ENCODE measurements at places on chromosomes 5 and 9.

DNA sequence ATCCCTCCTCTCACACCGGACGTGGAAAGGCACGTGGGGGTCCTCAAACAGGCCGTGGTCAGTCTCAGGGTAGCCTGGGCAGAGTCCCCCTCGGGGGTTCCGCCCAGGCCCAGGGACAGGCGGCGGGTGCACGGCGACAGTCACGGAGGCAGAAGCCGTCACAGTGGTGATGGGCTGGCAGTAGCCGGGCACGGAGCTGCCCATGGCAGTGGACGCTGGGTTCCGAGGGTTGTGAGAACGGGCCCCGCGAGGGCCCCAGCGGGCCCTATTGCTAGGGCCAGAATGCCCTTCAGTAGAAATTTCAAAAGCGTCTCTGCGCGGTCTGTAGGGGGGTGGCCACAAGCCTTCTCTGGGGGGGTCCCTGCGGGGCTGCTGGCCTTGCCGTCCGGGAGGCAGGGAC lies 69.8 kb downstream of the PTCH1 start:
- DNase-seq = no peak

- no peak for DNase-seq
These were observed 381.1 kb downstream of the RASEF start for GRCh38 chr9:82681809-82682208.

DNA sequence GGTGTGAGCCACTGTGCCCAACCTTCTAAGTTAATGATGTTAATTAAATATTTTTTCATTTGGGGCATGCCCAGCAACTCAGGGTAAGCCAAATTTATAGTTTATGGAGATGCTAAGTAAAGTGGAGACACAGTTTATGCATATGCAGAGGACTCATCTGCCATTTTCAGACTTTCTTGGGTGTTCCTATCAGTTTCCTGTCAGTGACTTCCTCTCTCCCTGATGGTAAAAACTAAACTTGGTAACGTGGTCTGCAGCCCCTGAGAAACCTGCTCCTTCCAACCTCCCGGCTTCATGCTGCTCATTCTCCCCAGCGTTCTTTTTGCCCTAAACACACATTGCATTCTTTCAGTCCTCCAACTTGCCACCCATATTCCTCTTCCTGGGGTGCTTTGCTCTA lies 48.4 kb upstream of the TUT7 start:
- DNase-seq = no peak

GRCh38 chr9:105172436-105172835 lies 72.0 kb upstream of the SLC44A1 start:
- DNase-seq = no peak

- no peak for DNase-seq
These were observed 85.7 kb downstream of the LMX1B start for GRCh38 chr9:126699401-126699881.

DNA sequence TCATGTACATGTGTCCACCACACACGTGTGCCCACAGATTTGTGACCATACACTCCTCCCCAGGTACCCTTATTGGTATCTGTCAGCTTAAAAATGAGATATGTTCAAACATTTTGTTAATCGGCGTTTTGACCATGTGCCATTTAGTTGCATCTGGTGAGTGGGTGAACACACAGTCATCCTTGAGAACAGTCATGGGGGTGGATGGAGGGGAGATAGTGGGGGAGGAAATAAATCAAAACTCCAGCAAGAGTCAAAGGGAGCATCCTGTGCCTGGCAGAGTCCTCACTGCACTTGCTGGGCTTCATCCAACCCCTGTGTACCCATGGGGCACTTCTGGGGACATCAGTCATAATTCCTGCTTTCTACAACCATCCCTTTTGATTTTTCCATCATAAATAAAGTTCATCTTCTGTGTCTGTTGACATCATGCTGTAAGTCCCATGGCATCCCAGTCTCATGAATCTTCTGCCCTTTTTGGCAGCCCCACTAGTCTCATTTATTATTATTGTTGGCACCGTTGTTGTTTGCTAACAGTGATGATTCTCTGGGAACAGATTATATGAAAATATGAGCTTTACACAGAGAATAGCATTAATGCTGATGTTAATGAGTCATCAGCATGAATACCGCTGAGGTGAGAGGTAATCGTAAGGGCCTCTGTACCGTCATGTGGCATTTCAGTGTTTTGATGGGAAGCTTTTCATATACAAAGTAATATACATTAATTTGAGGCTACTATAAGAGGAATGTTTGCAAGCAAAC lies 24.4 kb upstream of the CLK4 start:
- DNase-seq = peak; percentile 41

DNA sequence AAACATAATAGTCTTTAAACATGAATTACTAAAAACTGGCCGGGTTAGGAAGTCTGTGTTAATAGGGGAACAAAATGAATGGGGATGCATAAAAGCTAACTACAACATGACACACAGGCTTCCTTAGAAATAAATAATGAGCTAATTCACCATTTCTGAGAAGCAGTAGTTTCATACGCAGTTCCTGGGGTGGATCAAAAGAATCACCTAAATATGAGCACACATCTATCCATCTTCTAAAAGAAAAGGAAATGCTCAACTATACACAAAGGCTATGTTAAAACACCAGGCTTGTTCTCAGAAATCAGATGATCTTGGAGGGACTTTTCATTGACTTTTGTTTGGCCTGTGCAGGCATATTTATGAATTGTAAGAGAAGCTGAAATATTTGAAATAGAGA lies 373.0 kb downstream of the ARRDC3 start:
- no peak for DNase-seq

GRCh38 chr9:69975681-69976080 lies 68.0 kb upstream of the MAMDC2 start:
- peak; percentile 46 for DNase-seq

All from AG09309 (cell line).